ENCODE measurements at places on chromosomes 5 and 9.
A peak's percentile ranks its signal among the peaks of the same experiment; 100 is the strongest.

GRCh38 chr9:85528607-85529006, 213.1 kb downstream of the AGTPBP1 start:
- no peak for DNase-seq

- peak; percentile 69 for DNase-seq
Measured at GRCh38 chr5:67246108-67246507, 49.5 kb upstream of the CD180 start.

DNA sequence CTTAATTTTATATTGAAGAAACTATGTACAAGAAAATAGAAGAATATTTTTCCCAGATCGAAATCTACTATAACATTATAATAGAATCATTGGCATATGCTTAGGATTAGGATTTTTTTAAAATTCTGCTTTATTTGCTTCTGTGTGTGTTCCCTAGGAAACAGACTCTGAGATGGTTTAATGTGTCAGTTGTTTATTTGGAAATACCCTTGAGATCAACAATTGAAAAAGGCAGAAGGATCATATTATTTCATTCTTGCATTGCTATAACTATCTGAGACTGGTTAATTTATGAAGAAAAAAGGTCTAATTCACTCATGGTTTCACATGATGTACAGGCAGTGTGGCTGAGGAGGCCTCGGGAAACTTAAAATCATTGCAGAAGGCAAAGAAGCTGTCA, 622.6 kb downstream of the PRR16 start:
- no peak for DNase-seq

- no peak for DNase-seq
Measured at GRCh38 chr5:150626853-150627276, 13.6 kb upstream of the SYNPO start.

DNA sequence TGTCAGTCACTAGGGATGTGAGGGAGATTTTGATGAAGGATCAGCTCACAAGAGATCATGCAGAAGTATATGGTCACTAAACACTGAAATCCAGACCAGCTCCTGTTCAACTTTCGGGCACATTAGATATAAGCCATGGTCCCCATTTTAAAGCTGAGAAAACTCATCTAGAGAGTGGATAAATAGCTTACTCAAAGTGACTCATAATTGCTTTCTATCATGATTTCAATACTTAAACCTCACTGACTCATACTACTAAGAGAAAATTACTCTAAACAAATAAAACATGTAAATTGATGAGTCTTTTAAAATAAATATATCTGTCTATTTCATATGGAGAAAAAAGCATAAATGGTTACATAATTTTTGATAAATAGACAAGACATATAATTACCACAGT, 567.7 kb downstream of the TLR4 start:
- no peak for DNase-seq

- DNase-seq: no peak
Measured at GRCh38 chr9:122402403-122402871, 31.6 kb downstream of the PTGS1 start.

GRCh38 chr9:113567361-113568080, 104.0 kb downstream of the RGS3 start:
- no peak for DNase-seq

- no peak for DNase-seq
Measured at GRCh38 chr9:124045076-124045829, 33.7 kb downstream of the LHX2 start.

GRCh38 chr9:95175523-95175922, 142.0 kb downstream of the FANCC start:
- no peak for DNase-seq

All from CD4-positive, alpha-beta T cell treated with Interleukin-15 for 4 hours (primary cell).